ENCODE measurements at places on chromosomes 3 and 15.

DNA sequence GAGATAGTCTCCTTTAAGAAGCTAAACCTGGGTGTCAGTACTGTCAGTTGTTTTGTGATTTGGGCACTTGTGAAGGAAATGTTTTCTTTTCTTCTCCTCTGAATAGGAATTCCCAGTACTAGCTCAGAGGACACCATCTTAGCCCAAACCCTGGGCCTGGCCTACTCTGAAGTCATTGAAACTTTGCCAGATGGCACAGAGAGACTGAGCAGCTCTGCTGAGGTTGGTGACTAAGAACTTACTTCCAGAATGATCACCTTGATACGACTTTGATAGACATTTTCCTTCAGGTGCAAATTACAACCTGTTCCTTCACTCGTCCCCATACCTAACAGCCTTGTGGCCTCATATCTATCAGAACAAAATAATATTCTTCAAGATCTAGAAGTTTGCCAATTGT is 100.2 kb downstream of the LARS2 start:
- no peak for DNase-seq

- no peak for DNase-seq
These were observed 5.5 kb downstream of the CHSY1 start for GRCh38 chr15:101246391-101246790.

GRCh38 chr15:101198031-101198575 is 53.7 kb downstream of the CHSY1 start:
- no peak for DNase-seq

DNA sequence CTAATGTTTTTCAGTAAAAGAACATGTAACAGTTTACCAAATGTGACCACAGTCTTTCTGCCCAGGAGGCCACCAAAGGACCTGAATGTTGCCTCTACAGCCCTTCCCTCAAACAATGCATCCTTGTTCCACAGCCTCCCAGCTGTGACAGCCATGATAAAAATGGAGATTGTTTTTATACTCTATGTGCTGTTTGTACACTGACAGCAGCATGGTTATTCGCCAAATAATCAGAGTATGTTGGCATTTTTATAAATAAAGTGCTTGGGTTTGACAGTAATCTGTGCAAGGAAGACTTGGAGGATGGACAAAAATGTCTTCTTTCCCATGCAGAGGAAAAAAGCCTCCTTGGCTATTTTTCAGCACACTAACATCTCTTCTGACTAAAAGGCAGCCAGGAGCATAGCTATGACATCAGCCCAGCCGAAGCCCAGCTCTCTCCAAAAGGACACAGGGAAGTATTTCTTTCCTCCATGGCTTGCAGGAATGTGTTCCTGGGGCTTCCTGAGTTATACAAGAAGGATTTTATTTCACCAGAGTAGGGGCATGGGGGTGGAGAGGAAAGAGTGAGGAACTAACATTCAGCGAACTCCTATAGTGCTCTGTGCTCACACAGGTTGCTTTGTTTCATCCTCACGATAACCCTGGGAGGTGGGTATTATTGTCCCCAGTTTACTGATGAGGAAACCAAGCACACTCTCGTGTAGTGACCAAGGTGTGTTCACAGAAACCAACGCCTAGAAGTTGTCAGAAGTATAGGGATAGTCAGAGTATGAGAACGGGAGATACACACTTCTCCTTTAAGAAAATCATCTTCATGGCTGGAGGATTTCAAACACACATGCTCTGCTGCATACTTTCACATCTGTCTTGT is 339.7 kb downstream of the MECOM start:
- DNase-seq: peak; percentile 65

DNA sequence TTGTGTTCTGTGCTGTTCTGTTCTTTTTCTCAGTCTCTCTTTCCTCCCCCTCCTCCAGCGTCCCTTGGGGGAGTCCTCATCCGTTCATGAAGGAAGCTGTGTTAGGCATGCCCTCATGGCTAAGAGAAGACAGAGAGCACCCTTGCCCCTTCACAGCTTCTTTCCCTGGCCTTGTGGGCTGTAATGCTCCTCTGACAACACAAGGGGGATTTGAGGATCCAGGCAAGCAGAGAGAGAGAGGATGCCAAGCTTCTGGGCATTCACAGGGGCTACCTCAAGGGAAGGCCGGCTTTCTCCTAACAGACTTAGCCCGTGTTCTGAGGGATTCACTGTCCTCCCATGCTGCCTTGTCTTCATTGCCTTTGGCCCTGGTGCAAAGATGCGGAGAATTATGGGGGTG is 389.5 kb downstream of the LRTM1 start:
- DNase-seq: peak; percentile 13

DNA sequence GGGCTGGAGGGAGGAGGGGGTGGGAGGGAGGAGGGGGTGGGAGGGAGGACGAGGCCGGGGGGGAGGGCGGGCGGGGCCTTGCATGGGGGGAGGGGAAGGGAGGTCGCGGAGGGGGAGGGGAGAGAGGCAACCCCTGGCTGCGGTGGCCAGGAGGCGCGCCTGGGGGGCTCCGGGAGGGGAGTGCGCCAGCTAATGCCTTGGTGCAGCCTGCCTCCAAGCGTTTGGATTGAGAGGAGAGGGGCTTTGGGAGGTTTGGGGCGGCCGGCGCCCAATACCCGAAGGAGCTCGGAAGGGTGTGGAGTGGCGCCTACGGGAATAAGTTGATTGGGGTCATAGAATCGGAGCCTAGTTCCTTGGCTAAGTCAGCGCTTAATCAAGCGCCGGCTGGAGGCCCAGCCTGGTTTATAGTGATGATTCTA is 557 bp downstream of the TFG start:
- DNase-seq: peak; percentile 58

GRCh38 chr3:188476935-188477334 is 323.0 kb downstream of the LPP start:
- no peak for DNase-seq

GRCh38 chr3:142613491-142613890 is 17.3 kb downstream of the PLS1 start:
- no peak for DNase-seq

- no peak for DNase-seq
These were observed 12.4 kb upstream of the CHRM5 start for GRCh38 chr15:33955945-33956344.

- DNase-seq: peak; percentile 90
These were observed 73.7 kb upstream of the DLG1 start for GRCh38 chr3:197372047-197372661.

DNA sequence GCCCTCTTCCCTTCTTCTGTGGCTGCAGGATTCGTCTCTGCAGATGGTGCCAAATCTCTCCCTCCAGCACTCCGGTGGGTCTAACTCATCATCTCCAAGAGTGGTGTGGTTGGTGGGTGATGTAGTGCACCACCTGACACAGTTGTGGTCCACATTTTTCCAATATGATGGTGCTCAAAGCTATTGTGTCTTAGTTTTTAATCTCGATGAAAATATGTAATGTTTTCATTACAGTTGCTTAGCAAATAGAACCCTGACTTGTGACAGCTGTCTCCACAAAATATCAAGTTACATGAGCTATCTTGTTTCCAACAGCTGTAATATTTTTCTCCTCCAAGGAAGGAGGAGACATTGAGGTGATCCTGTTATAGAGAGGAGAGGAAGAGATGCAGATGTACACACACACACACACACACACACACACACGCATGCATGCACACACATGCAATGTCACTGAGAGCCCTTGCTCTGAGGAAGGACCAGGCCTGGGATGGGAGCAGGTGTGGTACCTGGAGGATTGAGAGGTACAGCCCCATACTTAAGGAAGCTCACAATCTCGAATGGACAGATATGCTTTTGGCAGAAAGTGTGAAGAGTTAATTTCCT is 15.7 kb upstream of the ESYT3 start:
- no peak for DNase-seq

DNA sequence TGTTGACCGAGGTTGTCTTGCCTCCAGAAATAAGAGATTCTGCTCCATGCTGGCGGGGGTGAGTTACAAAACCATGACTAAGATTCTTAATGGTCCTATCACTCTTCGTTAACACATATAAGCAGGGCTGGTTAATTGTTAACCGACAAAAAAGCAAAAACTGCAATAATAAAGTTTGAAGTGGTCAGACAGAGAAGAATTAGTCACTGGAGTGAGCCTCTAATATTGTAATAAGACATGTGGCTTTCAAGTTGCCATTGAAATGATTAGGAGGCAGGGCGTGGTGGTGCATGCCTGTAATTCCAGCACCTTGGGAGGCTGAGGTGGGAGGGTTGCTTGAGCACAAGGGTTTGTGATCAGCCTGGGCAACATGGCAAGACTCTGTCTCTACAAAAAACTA is 78.4 kb upstream of the NR2F2 start:
- DNase-seq: peak; percentile 34

DNA sequence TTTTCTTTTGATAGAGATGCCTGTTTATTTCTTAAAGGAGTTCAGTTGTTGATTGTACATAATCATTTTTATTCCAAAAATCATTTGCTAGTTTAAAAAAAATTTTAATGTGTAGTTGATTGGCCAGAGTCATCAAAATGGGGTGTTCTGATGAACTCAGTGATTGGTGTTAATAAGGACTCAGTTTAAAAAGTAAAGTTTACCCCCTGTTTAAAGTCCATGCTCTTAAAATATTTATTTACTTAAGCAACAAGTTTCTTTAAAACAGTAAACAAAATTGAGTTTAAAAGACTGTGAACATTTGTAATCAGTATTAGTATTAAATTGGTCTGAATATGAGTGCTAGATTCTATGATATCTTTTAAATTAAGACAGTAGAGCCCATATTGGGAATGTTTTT is 56.0 kb downstream of the MEF2A start:
- no peak for DNase-seq

- DNase-seq: peak; percentile 76
These were observed 81.5 kb upstream of the KCNMB2 start for GRCh38 chr3:178454726-178455125.

DNA sequence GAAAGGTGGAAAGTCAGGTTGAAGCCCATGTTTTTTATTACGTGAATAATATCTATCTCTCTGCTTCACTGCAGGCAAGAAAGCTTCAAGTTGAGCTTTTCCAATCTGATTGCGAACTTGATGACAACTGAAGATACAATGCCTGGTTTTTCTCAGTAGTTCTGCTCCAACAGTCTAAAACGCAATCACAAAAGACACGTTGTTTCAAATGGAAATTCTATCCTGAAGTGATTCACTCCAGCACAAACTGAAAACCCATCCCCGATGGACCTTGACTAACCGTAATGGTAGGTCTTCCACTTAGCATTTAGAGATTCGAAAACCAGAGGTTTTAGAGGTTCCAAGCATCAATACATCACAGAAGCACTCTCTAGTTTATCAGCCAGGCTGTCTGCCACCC is 10.6 kb downstream of the B4GALT4 start:
- no peak for DNase-seq

DNA sequence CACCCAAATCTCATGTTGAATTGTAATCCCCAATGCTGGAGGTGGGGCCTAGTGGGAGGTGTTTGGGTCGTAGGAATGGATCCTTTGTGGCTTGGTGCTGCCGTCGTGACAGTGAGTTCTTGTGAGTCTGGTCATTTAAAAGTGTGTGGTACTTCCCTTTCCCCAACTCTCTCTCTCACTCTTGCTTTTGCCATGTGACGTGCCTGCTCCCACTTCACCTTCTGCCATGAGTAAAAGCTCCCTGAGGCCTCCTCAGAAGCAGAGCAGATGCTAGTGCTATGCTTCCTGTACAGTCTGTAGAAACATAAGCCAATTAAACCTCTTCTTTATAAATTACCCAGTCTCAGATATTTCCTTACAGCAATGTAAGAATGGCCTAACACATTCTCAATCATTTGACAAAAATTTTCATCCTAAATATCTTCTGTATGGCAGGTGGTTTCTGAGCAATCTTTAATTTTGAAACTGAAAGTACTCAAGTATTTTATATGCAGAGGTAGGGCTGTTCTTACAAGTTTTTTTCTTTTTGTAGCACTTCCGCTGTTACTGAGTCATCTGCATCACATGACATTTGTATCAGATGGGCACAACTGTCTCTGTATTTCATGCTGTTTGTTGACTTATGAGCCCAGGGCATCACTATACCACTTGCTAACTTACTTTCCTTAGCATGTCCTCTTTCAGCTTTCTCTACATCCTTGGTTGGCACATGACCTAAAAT is 8.8 kb downstream of the RPL39L start:
- peak; percentile 40 for DNase-seq

- DNase-seq: peak; percentile 10
These were observed 89.2 kb upstream of the SNRPA1 start for GRCh38 chr15:101384276-101384675.

- DNase-seq: no peak
These were observed 914.8 kb downstream of the TUSC7 start for GRCh38 chr3:117624424-117624823.

- DNase-seq: no peak
These were observed 97.9 kb upstream of the GALNT15 start for GRCh38 chr3:16076564-16076963.

DNA sequence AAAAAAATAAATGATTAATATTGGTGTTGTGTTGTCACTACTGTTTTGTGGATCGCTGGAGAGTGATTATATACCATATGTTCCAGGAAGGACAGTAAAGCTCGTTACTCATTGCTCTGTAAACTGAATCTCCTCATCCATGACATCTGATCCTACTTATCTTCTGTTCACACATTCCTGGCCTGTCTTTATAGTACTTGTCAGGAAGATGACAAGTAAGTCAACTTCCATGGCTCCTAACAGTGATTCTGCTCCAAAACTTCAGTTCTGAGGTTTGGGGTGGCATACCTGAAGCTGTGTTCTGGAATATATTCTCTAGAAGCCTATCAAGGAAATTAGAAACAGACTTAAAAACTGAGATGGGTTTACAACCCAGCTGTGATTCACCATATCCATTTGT is 288.9 kb downstream of the ZBBX start:
- no peak for DNase-seq

DNA sequence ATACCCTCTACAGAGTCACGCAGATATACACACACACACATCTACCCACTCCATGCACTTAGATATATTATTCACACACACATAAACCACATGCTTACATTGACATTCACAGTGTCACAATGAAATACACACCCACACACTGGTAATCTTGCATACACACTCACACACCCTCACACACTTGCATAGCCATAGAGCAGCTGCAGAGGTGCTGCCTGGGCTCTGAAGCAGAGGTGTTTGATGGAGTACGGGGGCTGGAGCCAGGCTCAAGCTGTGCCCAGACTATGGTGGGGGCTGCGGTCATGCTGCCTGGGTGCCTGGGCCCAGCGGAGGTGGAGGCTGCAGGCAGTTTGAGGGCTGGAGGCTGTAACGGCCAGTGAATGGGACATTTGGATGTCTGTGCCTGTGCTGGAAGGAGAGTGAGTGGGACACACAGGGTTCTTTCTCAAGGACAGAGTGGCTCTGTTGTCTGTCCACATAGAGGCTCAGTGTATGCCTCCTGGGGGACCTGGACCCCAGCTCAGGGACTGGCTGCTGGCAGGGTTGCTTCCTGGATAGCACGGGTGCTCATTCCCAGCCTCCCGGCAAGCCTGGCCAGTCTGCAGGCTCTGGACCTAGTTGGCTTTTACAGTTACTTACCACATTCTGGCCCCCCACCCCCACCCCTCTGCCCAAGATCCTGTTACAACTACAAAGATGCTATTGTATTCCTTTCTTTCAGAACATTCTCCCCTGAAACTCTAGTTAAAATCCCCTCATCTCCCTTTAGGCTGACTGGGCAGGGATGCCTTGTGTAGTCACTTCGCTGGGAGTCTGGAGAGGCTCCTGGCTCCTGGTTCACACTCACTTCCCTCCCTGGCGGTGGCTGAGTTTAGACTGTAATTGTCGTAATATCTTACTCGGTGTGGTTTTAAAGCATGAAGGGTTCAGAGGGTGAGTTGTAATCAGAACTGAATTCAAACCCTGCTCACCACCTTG is 12.5 kb downstream of the GASK1A start:
- no peak for DNase-seq

GRCh38 chr15:50135031-50135551 is 16.1 kb upstream of the ATP8B4 start:
- no peak for DNase-seq

- peak; percentile 77 for DNase-seq
These were observed 425.8 kb downstream of the ERC2 start for GRCh38 chr3:56042326-56042951.
